ENCODE measurements at places on chromosomes 1 and 21.

DNA sequence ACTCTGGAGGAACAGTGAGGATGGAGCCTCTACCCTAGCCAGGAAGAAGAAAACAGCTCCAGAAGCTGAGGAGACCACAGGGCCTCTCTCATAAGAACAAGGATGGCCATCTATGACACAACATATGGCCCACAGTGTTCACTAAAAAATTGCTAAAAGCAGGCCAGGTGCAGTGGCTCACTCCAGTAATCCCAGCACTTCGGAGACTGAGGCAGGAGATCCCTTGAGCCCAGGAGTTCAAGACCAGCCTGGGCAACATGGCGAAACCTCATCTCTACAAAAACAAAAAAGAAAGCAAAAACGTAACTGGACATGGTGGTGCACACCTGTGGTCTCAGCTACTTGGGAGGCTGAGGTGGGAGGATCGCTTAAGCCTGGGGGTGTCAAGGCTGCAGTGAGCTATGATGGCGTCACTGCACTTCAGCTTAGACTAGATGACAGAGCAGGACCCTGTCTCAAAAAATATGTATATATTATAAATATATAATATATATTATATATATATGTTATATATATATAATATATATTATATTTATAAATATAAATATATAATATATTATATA is 103.1 kb downstream of the TOMM20 start:
- DNase-seq: no peak

- peak; percentile 17 for DNase-seq
Observed at GRCh38 chr1:110425612-110426152, 18.2 kb upstream of the LAMTOR5 start.

- peak; percentile 41 for DNase-seq
Observed at GRCh38 chr21:34276711-34277425, 86.9 kb upstream of the KCNE2 start.

- DNase-seq: peak; percentile 95
Observed at GRCh38 chr1:234553240-234554188, 56.5 kb downstream of the IRF2BP2 start.

DNA sequence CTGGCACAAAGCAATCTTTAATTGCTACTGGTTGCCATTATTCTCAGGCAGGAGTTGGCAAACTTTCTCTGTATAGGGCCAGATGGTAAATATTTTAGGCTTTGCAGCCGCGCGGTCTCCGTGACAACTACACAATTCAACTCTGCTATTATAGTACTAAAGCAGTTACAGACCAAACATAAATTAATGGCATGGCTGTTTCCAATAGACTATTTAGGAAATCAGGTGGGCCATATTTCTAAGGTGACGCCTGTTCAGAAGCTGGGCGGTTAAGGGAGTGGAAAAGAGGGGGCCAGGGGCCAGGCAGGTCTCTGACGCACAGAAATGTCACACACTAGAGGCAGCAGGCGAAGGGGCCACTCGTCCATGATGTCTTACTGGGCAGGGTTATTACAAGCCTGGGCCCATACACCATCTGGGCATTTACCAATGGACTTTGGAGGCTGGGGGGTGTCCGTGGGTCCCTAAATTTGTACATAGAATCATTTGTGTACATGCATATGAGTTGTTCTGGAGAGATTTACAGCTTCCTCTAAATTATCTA is 80.1 kb downstream of the STUM start:
- no peak for DNase-seq

GRCh38 chr1:179823693-179824092 is 53.9 kb downstream of the TOR1AIP2 start:
- DNase-seq: no peak

- DNase-seq: no peak
Observed at GRCh38 chr1:67175530-67176087, 9.4 kb downstream of the IL23R start.

- peak; percentile 84 for DNase-seq
Observed at GRCh38 chr1:235417086-235417697, 50.0 kb downstream of the TBCE start.

- no peak for DNase-seq
Observed at GRCh38 chr1:92778376-92778775, 6.5 kb downstream of the EVI5 start.

DNA sequence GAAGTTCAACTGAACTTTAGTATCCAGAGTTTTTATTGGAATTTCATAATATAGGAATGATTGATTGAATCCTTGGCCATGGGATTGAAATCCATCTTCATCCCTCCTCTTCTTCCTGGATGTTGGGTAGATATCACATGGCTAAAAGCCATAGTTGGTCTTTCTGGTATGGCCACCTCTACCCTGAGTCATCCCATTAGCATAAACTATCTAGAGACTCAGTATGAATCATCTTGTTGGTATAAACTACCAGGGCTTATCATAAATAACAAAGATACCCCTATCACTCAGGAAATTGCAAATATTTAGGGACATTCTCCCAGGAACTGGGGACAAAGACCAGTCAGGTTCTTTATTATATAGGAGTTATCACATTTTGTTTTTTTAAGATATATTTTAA is 21.2 kb upstream of the ZP4 start:
- DNase-seq: no peak

DNA sequence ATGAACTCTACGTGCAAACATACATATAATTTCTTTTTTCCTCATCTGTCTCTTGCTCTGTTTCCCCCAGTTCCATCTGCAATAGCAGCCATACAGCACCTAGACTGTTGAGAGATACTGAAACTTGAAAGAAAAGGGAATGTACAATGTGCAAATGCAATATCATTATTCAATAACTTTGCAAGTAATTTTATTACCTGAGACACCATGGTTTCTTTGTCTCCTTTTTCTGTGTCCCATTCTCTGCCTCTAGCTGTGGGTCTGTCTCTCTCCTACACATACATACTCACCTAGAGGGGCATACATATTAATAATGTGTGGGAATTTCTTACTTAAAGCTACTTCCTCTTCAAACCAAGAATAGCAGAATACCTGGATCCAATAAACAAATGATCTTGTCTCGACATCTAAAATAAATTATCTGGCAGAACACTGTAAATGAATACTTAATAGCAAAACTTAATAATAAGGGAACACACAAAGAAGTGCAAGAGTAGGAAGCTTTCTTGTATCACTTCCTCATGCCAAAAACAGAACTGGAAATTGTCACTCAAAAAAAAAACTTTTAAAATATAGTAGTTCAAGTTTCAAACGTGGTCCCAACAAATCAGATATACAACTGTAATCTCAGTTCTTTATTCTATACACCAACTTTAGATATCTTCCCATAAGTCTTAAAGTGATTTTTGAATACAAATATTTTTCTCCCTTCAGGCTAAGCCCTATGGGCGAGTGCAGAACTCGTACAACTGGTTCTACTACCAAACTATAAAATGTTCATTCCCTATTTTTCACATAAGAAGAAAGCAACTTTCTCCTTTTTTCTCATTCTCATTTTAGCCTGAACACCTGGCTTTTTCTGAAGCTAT is 194.6 kb downstream of the NRIP1 start:
- DNase-seq: no peak

- no peak for DNase-seq
Observed at GRCh38 chr1:17280436-17280835, 27.6 kb upstream of the PADI4 start.

DNA sequence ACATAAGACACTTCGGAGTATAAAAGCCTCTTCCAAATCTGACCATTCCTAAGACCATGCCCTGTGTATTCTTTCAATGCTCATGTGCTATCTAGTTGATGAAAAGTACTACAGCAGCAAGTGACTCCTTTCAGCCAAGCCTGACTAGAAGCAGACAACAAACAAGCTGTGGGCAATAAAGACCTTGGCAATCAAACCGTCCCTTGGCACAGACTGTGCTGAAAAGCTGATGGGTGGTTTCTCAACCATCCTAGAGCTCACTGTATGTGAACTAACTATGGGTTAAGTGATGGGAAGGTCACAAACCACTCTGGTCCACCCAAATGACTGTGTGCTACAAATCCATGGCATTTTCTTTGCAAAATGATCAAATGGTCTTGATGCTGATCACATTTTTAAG is 94.0 kb downstream of the KIAA0319L start:
- DNase-seq: no peak

DNA sequence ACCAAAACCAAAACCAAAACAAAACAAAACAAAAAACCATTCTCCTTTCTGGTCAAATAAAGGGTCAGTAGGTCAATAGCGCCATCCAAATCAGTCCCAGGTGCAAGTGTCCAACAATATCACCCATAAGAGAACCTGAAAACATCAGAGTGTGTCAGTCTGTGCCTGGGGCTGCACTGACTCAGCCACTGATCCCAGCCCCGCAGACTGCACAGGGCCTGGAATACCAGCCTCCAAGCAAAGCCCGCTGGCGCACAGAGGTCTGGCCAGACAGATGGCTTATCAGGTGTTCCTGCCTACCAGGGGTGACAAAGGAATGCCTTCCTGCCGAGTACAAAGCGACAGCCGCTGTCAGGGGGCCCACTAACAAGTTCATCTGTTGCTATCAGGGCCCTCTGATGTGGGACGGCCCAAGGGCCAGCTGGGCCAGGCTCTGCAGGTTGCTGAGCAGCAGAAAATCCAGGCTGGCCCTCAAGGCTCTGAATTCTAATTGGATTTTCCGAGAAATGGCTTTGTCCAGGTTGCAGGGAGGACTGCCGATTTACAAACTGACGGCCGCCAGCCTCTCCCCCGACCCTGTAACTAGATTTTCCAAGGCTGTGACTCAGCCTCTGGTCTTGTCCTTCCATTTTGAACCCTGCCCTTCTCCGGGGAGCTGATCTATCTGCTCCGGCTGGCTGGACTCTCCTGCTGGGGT is 13.7 kb upstream of the TMEM51 start:
- no peak for DNase-seq

DNA sequence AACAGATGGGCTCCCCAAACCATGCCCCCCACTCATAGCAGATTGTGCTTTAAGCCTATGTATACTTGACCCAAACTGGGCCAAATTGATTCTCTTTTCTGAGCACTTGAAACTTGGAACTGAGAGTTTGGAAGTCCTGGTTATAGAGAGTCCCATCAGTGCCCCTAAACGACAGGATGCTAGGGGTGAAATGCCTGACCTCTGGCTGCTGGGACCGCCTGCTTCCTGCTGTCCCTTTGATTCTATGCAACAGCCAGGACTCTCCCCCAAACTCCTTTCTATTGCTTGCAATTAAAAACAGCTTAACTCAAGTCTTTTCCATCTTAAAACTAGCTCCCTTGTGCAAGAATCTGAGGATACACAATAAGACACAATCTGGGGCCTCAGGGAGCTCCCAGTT is 4.7 kb downstream of the C1orf210 start:
- no peak for DNase-seq

GRCh38 chr1:80218112-80218511 is 1211.6 kb upstream of the ADGRL4 start:
- peak; percentile 46 for DNase-seq

GRCh38 chr21:43953021-43953420 is 59.1 kb upstream of the TRAPPC10 start:
- DNase-seq: no peak

- no peak for DNase-seq
Observed at GRCh38 chr1:206102292-206102936, 14.8 kb downstream of the AVPR1B start.

DNA sequence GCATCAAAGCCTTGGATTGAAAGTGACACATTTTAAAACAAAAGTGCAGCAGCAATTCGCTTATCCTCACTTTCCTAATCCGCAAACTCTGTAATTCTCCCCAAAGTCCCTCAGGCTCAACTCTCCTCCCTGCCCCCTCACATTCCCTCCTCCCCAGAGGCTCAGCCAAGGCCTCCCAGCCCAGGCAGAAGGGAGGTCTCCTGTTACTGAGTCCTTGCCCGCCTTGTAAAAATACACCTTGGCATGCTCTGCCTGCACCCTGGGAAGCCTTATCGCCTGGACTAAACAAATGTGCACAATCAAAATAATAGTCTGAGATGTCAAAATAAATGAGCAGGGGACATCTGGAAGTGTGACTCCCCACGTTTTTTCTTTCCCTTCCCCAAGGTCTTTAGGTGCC is 109.7 kb downstream of the PLXNA2 start:
- no peak for DNase-seq

- DNase-seq: no peak
Observed at GRCh38 chr1:87673748-87674147, 345.1 kb downstream of the LMO4 start.

DNA sequence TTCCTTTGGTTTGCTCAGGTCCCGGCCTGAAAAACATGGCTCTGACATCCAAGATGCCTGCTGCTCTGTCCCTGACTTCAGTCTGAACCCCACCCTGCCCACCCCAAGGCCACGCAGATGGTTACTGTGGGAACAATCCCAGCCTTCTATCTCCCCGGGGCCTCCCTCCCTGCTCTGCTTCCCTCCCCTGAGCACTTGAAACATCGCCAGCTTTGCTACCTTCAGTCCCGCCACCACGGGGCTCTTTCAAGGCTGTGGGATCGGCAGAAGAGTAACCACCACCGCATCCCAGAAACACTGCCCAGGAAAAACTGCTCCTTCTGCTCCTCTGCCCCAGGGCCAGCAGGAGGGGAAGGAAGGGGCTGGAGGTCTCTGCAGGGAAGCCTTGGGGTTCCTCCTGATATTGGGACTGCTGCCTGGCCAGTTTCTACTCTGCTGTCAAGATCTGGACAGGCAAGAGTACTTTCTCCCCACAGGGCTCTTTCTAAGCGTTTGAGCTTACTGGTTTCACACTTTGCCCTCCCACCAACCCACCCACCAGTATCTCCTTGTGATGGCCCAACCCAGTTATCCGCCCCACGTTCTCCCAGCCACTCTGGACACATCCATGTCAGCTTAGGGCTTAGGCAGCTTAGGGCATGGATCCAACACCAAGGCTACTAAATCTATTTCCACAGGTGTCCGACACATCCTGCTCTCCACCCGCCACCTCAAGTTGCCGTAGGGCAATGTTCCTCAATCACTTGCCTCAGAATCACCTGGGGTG is 8.4 kb downstream of the ETNK2 start:
- DNase-seq: no peak

GRCh38 chr1:156420205-156421061 is 51.4 kb downstream of the RHBG start:
- no peak for DNase-seq

- DNase-seq: no peak
Observed at GRCh38 chr1:30462826-30463425, 260.5 kb downstream of the MATN1 start.

DNA sequence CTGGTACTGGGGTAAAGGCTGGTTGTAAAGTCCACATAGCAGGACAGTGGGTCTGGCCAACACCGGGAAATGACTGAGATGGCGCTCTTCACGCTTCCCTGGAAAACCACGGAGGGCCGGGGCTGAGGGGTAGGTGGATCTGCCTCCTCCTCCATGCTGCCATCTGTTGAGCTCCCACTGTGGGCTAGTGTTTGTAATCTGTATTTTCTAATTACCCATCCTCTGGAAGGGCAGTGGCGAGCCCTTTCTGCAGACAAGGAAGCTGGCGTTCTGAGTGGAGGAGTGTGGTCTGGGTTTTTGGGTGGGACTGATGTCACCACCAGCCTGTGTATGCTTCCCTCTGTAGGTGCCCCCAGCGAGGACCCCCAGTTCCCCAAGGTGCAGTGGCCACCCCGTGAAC is 34.1 kb upstream of the LHX4 start:
- no peak for DNase-seq

- no peak for DNase-seq
Observed at GRCh38 chr1:62840555-62840954, 56.6 kb downstream of the ATG4C start.

- DNase-seq: no peak
Observed at GRCh38 chr1:8340448-8340847, 22.5 kb downstream of the SLC45A1 start.

- no peak for DNase-seq
Observed at GRCh38 chr21:22115746-22116145, 1117.5 kb downstream of the NCAM2 start.

GRCh38 chr1:222299524-222299923 is 248.4 kb downstream of the HHIPL2 start:
- no peak for DNase-seq
